ENCODE measurements at places on chromosomes 7 and 10.

- H3K4me1 ChIP-seq, result peaks cover 3% of the 10 kb centered on the region
- H3K27me3 ChIP-seq, result peaks cover 4% of the 10 kb centered on the region
- DNase-seq, result no peak
- no peak overlapping the region for H3K27ac ChIP-seq
- peaks cover 4% of the 10 kb centered on the region for H3K36me3 ChIP-seq
These were observed 39.7 kb upstream of the ZNF518A start for GRCh38 chr10:96090463-96090800.

GRCh38 chr7:127513311-127513710 lies 72.1 kb downstream of the GCC1 start:
- DNase-seq, result no peak
- H3K36me3 ChIP-seq, result no peaks in the 10 kb centered on the region
- no peaks in the 10 kb centered on the region for H3K4me1 ChIP-seq
- H3K27me3 ChIP-seq, result no peaks in the 10 kb centered on the region

DNA sequence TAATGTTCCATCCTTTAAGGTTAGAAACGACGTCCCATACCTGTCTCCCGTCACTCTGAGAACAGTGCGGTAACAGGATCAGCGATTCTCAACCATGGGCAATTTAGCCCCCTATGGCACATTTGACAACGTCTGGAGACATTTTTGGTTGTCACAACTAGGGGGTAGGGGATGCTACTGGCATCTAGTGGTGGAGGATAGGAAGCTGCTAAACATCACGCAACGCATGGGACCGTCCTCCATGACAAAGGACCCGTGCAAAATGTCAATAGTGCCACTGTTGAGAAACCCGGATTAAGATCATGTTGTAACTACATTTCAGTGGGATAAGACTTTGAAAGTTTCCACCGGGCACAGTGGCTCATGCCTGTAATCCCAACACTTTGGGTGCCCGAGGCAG lies 5.0 kb upstream of the PAXIP1 start:
- H3K27me3 ChIP-seq, result peaks cover 4% of the 10 kb centered on the region
- peak; percentile 31 for DNase-seq
- H3K4me1 ChIP-seq, result peaks cover 5% of the 10 kb centered on the region
- H3K4me3 ChIP-seq, result no peak overlapping the region

DNA sequence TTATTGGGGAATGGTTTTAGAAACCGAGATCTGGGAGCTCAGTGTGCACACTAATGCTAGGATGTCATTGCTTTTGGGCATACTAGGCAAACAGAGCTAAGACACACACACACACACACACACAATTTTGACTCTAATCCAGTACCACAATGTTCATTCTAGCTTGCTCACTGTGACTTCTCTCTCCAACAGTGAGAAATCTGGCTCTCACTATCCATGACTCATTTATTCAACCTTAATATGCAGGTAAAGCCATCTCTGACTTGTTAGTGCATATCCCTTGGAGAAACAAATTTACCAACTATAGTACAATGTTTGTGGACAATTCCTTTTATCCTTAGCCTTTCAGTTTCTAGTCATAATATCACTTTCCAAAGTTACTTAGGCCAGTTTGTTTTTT lies 5.9 kb upstream of the BMS1 start:
- DNase-seq, result no peak
- no peaks in the 10 kb centered on the region for H3K36me3 ChIP-seq
- no peak overlapping the region for H3K4me3 ChIP-seq

DNA sequence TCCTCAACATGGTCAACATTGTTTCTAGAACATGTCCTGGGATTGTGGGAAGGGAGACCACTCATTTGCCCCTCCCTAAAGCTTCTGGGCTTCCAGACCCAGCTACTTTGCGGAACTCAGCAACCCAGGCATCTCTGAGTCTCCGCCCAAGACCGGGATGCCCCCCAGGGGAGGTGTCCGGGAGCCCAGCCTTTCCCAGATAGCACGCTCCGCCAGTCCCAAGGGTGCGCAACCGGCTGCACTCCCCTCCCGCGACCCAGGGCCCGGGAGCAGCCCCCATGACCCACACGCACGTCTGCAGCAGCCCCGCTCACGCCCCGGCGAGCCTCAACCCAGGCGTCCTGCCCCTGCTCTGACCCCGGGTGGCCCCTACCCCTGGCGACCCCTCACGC lies at the start of gene EPO:
Gene EPO (plus strand): TSS at position 190 of the 392 bp plus-strand sequence. CDS start 513 bp downstream, outside the sequence.
- no peak for DNase-seq
- H3K36me3 ChIP-seq, result peaks cover 3% of the 10 kb centered on the region
- H3K4me3 ChIP-seq, result peak within 1 kb of the TSS; percentile 9
- peaks cover 8% of the 10 kb centered on the region for H3K4me1 ChIP-seq
- H3K27me3 ChIP-seq, result peaks cover 59% of the 10 kb centered on the region
- no peak within 1 kb of the TSS for H3K27ac ChIP-seq

DNA sequence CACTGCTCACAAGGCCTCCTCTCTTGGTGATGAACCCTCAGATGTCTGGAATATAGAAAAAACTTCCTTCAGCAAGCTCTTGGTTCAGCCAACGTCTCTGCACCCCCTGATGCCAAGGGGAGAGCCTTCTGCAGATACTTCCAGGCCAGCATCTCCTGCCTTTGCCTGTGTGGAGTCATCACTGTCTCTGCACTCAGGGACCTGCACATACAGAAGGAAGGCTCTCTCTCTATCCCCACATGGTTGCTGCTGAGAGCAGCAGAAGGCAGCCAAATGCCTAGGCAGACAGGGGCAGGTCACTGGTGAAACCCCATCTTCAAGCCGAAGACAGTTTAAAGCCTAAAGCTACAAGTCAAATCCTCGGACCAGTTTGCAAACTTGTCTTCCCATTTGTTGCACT lies 137.6 kb downstream of the WDR11 start:
- no peaks in the 10 kb centered on the region for H3K36me3 ChIP-seq
- no peak overlapping the region for H3K4me3 ChIP-seq
- H3K4me1 ChIP-seq, result no peaks in the 10 kb centered on the region
- DNase-seq, result no peak
- H3K27ac ChIP-seq, result no peak overlapping the region
- no peaks in the 10 kb centered on the region for H3K27me3 ChIP-seq

DNA sequence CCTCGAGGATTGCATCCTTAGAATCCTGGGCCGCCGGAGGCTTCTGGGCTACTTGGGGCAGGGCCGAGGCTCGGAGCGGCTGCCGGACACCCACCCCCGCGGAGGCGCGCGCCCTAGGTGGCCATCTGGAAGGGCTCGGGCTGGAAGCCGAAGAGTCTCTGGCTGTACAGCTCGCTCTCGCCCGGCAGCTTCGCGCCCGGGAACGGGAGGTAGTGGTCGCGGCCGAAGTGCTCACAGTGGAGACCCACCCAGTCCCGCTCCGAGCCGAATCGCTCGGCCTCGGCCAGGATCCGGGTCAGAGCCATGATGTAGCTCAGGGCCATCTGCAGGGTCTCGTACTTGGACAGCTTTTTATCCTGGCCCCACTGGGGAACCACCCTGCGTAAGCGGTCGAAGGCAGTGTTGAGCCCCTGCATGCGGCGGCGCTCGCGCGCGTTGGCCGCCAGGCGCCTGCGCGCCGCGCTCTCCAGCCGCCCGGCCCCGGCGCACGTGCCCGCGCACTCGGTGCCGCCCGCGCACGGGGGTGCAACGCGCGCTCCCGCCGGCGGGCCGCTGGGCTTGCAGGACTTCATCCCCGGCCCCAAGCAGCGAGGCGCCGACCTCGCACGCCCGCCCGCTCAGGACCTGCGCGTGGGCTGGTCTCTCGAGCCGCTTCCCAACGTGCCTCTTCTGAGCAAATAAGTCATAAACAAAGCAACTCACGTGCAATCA lies 652 bp downstream of the ATOH7 start:
- H3K27me3 ChIP-seq, result peaks cover 18% of the 10 kb centered on the region
- H3K27ac ChIP-seq, result peak overlapping the region; percentile 30
- H3K36me3 ChIP-seq, result no peaks in the 10 kb centered on the region
- peak overlapping the region; percentile 59 for H3K4me3 ChIP-seq
- peak; percentile 75 for DNase-seq

DNA sequence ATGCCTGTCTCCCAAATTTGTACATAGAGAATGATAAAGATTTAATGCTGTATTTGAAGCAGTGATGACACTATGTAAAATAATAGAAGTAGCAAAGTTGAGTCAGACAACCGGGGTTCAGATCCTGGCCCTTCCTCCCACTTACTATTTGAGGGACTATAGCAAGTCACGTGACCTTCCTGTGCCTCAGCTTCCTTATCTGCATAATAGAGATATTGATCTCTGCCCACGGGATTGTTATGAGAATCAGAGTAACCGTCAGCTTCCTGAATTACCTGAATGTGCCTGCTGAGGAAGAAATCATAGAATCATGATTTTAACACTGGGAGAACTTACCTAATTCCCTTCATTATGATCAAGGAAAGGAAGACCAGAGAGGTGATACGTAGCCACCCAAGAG lies 26.9 kb downstream of the CASP7 start:
- DNase-seq, result no peak
- no peaks in the 10 kb centered on the region for H3K27me3 ChIP-seq
- no peak overlapping the region for H3K4me3 ChIP-seq
- H3K4me1 ChIP-seq, result peaks cover 20% of the 10 kb centered on the region
- H3K36me3 ChIP-seq, result peaks cover 38% of the 10 kb centered on the region

DNA sequence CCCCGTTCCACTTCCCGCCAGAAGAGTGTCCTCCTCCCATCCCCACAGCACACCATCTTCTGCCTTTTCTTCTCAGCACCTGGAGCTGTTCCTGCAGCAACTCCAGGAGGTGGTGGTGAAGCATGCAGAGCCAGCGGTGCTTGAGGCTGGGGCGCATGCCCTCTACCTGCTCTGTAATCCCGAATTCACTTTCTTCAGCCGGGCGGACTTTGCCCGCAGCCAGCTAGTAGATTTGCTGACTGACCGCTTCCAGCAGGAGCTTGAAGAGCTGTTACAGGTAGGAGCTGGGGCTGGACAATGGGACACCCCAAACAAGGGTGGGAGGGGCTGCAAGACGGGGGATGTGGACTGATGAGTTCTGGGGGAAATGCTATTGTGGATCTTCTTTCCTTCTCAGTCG lies 19.1 kb upstream of the PVRIG start:
- DNase-seq, result no peak
- no peak overlapping the region for H3K4me3 ChIP-seq
- H3K36me3 ChIP-seq, result no peaks in the 10 kb centered on the region
- H3K4me1 ChIP-seq, result peaks cover 1% of the 10 kb centered on the region
- no peak overlapping the region for H3K27ac ChIP-seq

GRCh38 chr7:134329614-134330346 lies 13.1 kb upstream of the SLC35B4 start:
- H3K27me3 ChIP-seq, result peaks cover 22% of the 10 kb centered on the region
- H3K4me1 ChIP-seq, result no peaks in the 10 kb centered on the region
- no peak overlapping the region for H3K27ac ChIP-seq
- no peak for DNase-seq
- no peaks in the 10 kb centered on the region for H3K36me3 ChIP-seq

- no peaks in the 10 kb centered on the region for H3K36me3 ChIP-seq
- H3K4me3 ChIP-seq, result no peak overlapping the region
- H3K4me1 ChIP-seq, result peaks cover 35% of the 10 kb centered on the region
- H3K27ac ChIP-seq, result no peak overlapping the region
- peak; percentile 70 for DNase-seq
These were observed 43.6 kb downstream of the HK1 start for GRCh38 chr10:69321865-69322264.

GRCh38 chr10:101066896-101067355 lies 5.1 kb downstream of the KAZALD1 start:
- no peak overlapping the region for H3K27ac ChIP-seq
- DNase-seq, result peak; percentile 38
- no peaks in the 10 kb centered on the region for H3K36me3 ChIP-seq
- H3K27me3 ChIP-seq, result peaks cover 5% of the 10 kb centered on the region
- H3K4me1 ChIP-seq, result peaks cover 35% of the 10 kb centered on the region
- peak overlapping the region; percentile 48 for H3K4me3 ChIP-seq

DNA sequence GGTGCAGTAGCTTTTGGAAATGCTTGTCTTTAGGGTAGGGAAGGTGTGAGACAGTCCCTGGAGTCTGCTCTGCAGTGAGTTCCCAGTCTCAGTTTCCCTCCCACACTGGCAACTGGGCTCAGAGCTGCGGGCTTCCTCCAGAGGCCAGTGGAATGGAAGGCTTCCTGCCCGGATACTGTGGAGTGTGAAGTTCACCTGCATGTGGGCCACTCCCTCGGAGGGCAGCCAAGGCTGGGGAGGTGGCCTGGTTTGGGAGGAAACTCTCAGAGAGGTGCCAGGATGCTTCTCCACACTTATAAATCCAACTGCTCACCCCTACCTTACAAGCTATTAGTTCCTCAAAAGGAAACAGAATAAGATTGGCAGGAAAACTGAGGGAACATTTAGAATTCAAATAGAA lies 18.1 kb upstream of the UBE2H start:
- peaks cover 16% of the 10 kb centered on the region for H3K4me1 ChIP-seq
- no peaks in the 10 kb centered on the region for H3K27me3 ChIP-seq
- no peaks in the 10 kb centered on the region for H3K36me3 ChIP-seq

- H3K4me1 ChIP-seq, result no peaks in the 10 kb centered on the region
- DNase-seq, result no peak
- peaks cover 32% of the 10 kb centered on the region for H3K27me3 ChIP-seq
- no peaks in the 10 kb centered on the region for H3K36me3 ChIP-seq
These were observed 46.1 kb upstream of the R3HCC1L start for GRCh38 chr10:98088186-98088971.

- no peak overlapping the region for H3K4me3 ChIP-seq
- no peaks in the 10 kb centered on the region for H3K27me3 ChIP-seq
- peak; percentile 37 for DNase-seq
- peaks cover 34% of the 10 kb centered on the region for H3K36me3 ChIP-seq
- peaks cover 26% of the 10 kb centered on the region for H3K4me1 ChIP-seq
These were observed 34.6 kb upstream of the LRRC4 start for GRCh38 chr7:128065872-128066271.

- no peak overlapping the region for H3K4me3 ChIP-seq
- no peaks in the 10 kb centered on the region for H3K4me1 ChIP-seq
- H3K27ac ChIP-seq, result no peak overlapping the region
- DNase-seq, result peak; percentile 57
These were observed 147.7 kb upstream of the BMPER start for GRCh38 chr7:33757563-33758165.

DNA sequence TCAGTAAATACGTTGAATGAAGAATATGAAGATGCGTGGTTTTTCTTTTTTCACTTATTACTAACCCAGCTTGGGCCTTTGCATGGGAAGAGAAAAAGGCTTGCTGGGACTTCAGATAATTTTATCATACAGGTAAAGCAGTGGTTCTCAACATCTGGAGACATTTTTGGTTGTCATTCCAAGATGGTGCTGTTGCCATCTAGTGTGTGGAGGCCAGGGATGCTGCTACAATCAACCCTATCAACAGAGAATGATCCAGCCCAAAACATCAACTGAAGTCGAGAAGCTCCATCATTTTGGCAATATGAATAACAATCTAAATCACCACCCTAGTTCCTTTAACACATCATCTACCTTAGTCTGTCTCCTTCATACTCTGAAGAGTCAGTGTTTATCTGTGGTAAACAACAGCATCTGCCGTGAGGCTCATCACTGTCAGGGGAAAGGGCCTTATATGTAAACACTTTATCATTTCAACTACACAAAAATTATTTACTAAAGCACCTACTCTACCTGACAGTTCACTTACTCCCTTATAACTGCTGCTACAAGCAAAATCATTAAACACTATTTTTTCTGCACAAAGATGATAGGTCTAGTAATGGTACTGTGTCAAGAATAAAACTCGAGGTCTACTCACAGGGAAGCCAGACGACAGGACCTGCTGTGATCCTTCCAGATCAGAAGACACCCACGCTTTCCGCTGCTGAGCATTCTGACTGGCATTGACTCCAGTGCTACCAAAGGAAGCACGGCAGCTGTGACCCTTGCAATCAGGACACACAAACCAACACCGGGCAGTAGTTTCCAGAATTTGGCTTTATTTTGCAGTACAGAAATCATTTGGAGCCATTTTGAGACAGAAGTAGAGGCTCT lies 48.6 kb downstream of the GDI2 start:
- no peak overlapping the region for H3K4me3 ChIP-seq
- H3K4me1 ChIP-seq, result no peaks in the 10 kb centered on the region
- no peaks in the 10 kb centered on the region for H3K27me3 ChIP-seq
- peaks cover 29% of the 10 kb centered on the region for H3K36me3 ChIP-seq
- H3K27ac ChIP-seq, result no peak overlapping the region

GRCh38 chr7:29146057-29146706 lies at the start of gene CPVL:
Gene CPVL (minus strand): TSS chr7:29146537. CDS start chr7:29121061, 25,476 bp downstream.
- H3K27me3 ChIP-seq, result peaks cover 66% of the 10 kb centered on the region
- no peaks in the 10 kb centered on the region for H3K36me3 ChIP-seq
- H3K4me3 ChIP-seq, result peak within 1 kb of the TSS; percentile 16
- peaks cover 6% of the 10 kb centered on the region for H3K4me1 ChIP-seq
- DNase-seq, result peak; percentile 4

All from mesenchymal stem cell (in vitro differentiated cells and primary cell).